Activated CD4-positive, CD25-positive, alpha-beta regulatory T cell (primary cell): ENCODE measurements at places on chromosomes 11 and 22.

DNA sequence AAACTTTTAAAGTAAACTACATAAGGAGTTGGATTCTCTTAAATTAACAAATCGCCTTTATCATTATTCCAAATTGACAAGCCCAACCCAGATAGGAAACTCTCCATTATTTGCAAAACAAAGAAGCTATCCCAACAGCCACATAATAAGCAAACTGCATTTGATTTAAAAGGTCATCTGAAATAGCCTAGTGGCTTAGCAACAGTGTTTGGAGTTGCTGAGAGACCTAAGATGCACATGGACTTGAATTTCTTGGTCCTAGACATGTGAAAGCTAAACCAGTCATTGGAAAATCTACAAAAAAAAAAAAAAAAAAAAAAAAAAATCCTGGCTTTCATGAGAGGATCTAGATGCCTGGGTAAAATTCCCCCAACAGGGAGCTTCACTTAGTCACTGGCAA, 69.5 kb downstream of the PRCP start:
- no peak for DNase-seq

GRCh38 chr11:61781585-61781984, 10.8 kb downstream of the TMEM258 start:
- DNase-seq: no peak

DNA sequence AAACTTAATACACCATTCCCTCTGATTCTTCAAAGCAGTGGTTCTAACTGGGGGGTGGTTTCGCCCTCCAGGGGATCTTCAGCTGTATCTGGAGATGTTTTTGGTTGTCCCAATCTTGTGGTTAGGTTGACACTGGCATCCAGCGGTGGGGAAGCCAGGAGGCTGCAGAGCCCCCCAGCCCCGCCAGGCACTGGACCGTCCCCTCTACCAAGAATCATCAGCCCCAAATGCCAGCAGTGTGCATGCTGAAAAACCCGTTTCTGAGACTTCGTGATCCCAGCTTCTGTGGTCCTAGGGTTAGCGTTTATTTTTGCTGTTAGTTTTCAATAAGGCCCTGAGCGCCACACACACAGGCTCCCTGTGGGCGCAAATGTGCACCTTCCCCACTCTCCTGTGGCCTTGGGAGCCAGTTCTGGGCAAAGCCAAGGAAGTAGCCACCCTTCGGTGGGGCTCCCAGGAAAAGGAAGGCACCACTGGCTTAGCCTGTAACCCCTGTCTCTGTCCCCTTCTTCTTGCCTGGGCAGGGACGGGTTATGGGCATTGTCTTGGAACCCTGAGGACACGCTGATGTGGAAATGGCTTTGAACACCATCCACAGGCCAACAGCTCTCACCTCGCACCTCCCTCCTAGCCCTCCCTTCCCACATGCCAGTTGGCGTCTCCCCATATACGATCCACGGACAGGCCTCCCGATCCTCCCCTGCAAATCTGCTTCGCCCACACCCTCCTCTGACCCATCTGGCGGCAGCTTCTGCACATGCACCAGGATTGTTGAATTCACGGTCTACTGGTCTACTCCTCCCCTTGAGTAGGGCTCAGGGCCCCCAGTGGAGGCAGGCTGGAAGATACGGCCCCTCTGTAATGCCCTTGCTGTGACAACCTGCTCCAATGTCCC, 71.4 kb upstream of the CCND1 start:
- no peak for DNase-seq

DNA sequence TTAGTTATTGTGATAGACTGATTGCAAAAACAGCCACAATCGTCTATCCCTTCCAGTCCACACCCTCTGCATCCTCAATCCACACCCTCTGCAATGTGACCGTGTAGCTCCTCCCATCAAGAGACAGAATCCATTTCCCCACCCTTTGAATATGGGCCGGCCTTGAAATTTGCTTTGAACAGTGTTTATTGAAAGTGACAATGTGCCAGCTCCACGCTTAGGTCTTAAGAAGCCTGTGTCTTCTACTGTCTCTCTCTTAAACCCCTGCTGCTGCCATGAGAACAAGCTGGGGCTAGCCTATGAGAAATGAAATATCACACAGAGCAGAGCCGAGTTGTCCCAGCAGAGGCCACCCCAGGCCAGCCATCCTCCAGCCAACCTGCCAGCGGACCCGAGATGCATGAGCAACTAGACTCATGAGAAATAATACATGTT, 22.3 kb upstream of the MICAL2 start:
- DNase-seq: no peak

GRCh38 chr11:134266841-134267251, 9.3 kb upstream of the GLB1L3 start:
- no peak for DNase-seq

DNA sequence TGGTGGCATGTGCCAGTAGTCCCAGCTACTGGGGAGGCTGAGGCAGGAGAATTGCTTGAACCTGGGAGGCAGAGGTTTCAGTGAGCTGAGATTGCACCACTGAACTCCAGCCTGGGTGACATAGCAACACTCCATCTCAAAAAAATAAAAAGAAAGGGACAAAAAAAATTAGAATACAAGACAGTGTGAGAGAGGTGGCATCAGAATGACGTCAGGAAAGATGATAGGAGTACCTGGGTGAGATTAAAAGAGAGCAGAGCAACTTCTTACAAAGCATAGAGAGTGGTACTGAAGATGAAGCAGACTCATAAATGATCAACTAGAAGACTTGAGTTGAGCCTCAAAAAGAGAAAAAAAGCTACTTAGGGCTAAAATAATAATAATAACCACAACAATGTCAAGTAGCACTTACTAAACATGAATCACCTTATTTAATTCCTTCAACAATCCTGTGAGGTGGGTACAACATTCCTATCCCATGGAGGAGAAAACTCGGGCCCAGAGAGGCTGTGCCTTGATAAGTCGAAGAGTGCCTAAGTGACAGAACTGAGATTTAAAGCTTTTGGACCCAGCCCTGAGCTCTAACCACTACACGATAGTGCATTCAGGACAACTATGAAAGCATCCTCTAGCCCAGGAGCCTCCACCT, 5.2 kb upstream of the SLN start:
- no peak for DNase-seq

DNA sequence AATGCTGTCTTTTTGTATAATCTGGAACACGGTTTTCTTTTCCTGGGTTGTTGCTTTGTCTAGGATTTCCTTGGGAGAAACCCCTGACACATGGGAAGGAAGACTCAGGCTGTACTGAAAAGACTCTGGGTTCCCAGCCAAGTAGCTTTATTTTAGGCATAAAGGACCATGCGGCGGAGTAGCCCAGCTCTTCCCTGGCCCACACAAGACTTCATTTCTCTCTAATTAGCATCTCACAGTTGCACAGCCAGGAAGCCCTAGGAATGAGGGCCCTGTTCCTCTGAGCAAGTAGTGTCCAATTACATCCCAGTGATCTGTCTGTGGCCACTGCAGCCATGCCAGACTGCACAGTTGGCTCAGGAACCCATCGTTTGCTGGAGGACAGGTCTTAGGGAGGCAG, 319.5 kb downstream of the TENM4 start:
- no peak for DNase-seq

- DNase-seq: no peak
Measured at GRCh38 chr11:12587333-12587991, 86.8 kb upstream of the TEAD1 start.

- no peak for DNase-seq
Measured at GRCh38 chr11:122270535-122270934, 154.5 kb upstream of the BLID start.

DNA sequence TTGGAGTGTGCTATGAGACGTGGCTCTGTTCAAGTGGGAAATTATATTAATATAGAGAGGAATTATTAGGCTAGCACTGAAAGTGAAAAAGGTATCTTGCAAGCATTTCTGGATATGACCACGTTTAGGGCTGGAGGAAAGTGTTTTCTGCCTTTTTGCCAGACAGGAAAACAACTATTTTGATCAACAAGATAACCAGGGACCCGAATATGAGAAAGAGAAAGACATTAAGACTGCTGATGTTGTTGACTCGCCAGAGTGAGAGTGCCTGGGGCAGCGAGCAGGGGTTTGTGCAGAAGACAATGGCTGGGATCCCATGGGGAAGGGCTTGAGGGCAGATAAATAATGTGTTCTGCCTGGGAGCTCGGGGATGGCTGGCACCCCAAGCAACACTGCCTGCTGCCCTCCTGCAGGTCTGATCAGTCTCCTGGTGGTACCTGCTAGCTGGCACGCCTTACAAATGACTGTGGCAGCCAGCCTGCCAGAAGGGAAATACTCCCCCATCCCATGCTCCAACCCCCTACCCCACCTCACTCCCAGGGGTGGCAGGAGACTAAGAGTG, 23.1 kb upstream of the CHST1 start:
- no peak for DNase-seq

DNA sequence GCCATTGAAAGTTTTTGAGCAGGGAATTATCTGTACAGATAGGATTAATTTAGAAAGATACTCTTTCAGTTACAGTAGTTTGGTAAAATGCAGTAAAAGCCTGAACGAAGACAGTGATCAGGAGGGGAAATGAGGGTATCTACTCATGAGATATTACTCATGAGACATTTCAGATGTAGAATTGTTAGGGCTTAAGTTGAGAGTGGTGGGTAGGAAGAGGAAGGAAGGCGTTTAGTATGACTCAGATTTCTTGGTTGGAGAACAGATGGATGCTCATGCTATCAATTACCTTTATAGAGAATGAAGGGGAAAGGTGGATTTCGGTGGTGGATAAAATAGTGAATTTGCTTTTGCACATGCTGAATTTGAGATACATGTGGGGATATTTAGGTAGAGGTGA, 15.8 kb downstream of the CCDC81 start:
- DNase-seq: no peak

GRCh38 chr22:36021606-36022153, 6.9 kb downstream of the RBFOX2 start:
- DNase-seq: no peak

DNA sequence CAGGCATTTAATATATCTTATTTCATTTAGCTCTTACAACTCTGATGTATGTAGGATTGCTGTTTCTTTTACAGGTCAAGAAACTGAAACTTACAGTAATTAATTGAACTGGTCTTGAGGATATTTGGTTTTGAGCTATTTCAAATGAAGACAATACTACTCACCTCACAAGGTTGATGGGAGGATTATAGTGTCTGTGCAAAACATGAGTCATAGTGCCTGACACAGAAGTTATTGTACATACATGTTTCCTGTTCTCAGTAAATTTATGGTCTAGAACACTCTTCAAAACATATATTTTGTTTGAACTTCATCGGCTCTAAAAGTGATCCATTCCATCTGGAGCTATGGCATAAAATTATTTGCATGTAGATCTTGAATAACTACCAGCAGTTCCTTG, 61.9 kb downstream of the CECR2 start:
- no peak for DNase-seq

GRCh38 chr22:32478994-32479393, 4.4 kb downstream of the FBXO7 start:
- no peak for DNase-seq

- no peak for DNase-seq
Measured at GRCh38 chr22:43569111-43569510, 157.3 kb downstream of the MPPED1 start.

DNA sequence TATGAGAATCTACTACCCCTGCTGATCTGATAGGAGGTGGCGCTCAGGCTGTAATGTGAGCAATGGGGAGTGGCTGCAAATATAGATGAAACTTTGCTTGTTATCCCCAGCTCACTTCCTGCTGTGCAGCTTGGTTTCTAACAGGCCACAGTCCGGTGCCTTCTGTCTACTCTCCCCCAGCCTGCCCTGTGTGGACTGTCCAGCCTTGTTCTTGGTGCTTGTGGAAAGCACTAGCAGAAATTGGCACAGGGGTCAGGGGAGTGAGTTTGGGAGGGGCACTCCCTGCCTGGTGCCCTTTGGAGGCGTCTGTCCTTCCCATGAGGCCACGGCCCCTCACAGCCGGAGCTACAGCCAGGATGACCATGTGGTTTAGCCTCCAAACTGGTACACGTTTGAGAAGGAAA, 14.3 kb downstream of the MOV10L1 start:
- DNase-seq: no peak

DNA sequence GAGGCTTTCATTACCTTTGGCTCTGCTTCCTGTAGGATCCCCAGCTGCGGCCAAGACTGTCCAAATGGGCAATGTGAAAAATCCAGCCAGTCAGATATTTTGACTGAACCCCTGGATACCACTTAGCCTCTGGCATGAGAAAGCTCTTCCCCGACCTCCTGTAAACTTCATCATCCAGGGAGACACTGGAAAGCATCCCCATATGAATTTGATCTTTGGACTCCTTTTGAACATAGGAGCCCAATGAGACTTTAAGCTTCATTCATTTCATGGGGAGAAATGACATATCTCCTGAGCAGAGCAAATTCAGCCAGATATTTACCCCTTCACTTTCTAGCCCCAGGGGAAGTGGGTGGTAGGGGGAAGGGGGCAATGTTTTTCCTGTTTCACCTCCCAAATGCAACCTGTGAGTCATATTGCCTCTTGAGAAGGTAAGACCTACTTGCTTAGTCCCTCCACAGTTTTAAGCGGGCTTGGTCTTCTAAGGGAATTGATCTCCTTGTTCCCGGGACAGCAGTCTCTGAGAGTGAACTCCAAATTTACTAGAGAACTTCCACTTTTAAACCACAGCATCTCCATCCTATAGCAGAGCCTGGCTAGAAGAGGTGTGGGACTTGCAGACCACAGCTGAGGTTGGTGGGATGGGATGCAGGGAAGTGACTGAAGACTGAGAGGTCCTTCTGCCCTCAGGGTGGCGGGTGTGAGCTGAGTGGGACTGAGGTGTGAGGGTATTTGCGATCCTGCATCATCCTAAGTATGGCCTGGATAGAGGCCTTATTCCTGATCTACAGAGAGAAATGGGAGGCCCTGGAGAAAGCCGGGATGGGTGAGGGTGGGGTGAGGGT, 20.3 kb upstream of the POU2AF1 start:
- DNase-seq: no peak

DNA sequence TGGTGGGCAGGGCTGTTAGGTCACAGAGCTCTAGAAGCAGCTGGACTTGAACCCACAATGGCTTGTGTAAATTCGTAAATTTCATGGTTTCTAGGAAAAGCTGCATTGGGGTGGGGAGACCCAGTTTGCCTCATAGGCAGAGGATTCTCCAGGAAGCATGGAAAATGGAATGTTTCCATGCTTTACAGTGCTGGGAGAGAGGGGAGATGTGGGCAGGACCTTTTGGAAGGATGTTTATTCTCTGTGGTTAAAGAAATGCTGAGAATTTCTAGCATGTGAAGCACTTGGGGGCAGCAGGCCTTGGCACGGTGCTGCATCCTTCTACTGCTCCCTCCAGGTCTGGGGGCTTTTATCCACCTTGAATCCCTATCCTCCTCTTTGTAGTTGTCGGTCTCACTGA, 46.3 kb downstream of the TRAF6 start:
- DNase-seq: no peak

DNA sequence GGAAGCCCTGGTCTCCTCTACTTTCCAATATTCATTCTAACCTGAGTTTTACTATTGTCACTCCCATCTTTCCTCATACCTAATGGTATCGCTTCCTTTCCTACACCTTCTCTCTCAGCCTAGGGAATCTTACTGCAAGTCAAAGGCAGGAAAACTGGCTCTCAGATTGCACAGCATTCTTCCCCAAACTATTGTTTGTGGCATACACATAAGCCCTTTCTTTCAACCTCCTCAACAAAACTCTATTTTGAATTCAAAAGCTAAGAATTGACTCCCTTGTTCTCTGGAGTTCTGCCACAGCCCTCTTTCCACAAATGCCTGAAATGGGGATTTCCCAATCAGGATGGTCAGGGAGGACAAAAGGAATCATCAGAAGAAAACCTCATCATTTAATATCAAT, 181.5 kb downstream of the FAM76B start:
- DNase-seq: no peak
